ENCODE measurements at places on chromosomes 1 and 21.

DNA sequence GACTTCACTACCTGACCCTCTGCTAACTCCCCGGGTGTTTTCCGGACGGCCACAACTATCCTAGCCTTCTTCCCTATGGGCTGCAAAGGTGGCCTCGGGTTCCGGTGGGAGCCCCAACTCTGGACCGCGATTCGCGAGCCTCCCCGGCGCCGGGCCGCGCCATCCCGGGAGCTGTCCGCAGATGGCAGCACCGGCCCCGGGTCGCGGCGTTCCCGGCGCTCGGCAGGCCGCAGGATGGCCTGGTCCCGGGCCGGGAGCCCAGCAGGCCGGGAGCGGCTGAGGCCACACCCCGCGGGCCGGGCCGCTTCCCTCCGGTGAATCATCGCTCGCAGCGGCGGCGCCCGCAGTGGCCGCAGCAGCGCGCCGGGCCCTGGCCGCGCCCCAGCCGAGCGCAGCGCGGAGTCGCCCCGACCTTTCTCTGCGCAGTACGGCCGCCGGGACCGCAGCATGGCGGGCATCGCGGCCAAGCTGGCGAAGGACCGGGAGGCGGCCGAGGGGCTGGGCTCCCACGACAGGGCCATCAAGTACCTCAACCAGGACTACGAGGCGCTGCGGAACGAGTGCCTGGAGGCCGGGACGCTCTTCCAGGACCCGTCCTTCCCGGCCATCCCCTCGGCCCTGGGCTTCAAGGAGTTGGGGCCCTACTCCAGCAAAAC is at the start of gene CAPN2:
TSS of gene CAPN2 (plus strand) at position 346 of the 656 bp plus-strand sequence. CDS start at position 448, 102 bp downstream.
- peak; percentile 91 for DNase-seq

DNA sequence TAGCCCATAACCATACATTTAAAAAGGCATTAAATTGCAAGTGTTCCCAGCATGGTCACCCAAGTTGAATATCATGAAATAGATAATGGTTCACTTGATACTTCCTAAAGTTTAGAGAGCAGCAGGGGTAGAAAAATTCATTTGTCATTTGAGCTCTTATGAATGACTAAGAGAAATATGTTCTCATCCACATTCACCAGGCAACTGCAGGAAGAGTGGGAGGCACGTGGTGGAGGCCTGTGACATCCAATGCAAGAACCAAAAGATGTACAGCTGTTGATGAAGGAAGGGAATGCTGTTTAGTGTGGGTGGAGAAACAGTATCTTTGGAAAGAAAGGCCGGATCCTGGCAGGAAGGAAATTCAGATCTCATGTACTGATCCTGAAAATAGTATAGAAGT is 473.1 kb downstream of the ADGRL2 start:
- DNase-seq, result no peak

DNA sequence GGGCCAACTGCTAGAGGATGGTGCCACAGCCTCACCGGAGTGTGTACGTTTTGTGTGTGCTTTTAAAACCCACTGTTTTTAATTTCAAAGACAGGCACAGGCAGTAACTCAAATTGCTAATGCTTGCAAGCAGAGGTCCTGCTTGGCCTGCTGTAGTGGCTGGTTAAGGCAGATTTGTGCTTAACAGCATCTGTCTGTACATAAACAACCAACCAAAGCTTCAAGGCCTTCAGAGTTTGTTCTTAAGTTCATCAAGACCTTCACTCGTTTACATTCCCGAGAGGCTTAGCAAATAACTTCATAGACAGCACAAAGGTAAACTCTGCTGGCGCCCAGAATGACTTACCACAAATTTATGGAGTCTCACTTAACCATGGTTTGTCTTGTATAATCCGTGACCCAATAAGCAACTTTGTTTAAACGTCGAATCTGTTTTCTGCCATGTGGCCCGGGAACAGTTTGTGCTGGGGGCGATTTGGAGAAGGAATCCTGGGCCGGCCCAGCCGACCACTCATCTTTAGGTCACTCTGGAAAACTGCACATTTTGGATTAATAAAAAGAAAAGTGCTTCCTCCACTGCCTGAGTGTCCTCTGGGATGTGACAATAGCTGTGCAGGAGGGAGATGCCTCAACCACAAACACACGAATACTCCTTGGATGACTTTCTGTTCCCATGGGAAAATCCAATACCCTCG is 58.1 kb downstream of the CAPZB start:
- no peak for DNase-seq

- DNase-seq, result no peak
These were observed at the start of gene ADAMTS4 for GRCh38 chr1:161198897-161199431. Gene ADAMTS4 (minus strand): TSS chr1:161199054. CDS start chr1:161198627, 427 bp downstream.

DNA sequence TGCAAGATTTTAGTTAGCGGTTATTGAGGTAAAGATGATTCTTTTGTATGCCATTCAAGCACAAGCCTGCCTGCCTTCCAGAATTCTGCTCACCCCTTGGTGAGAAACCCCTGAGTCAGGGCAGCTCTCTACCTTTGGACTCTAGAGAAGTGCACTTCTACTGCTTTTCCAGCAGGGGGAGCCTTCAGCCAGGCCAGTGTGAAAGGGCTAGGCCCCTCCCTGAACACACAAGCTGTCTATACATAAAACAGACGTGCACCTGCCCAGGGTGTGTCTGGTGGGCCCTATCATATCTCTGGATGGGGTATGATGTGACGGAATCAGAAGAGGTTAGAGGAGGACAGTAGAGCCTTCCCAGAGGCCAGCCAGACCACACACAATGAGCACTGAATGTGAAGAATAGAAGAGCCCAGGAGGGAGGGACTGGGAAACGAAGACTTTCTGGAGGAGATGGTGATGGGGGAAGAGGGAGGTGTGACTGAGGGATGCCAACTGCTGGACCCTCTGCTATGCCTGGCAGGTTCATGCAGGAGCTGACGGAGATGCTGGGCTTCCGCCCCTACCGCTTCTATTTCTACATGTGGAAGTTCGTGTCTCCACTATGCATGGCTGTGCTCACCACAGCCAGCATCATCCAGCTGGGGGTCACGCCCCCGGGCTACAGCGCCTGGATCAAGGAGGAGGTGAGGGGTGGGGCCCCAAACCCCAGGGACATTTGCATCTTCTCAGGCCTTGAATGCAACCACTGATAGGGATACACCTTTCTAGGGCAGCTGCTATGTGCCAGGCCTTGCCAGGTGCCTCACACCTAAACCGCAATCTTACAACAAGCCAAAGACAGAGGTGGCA is 13.0 kb upstream of the KCNC4 start:
- DNase-seq, result peak; percentile 66

Data from erythroblast (primary cell).